ENCODE measurements at places on chromosomes 3 and 15.

DNA sequence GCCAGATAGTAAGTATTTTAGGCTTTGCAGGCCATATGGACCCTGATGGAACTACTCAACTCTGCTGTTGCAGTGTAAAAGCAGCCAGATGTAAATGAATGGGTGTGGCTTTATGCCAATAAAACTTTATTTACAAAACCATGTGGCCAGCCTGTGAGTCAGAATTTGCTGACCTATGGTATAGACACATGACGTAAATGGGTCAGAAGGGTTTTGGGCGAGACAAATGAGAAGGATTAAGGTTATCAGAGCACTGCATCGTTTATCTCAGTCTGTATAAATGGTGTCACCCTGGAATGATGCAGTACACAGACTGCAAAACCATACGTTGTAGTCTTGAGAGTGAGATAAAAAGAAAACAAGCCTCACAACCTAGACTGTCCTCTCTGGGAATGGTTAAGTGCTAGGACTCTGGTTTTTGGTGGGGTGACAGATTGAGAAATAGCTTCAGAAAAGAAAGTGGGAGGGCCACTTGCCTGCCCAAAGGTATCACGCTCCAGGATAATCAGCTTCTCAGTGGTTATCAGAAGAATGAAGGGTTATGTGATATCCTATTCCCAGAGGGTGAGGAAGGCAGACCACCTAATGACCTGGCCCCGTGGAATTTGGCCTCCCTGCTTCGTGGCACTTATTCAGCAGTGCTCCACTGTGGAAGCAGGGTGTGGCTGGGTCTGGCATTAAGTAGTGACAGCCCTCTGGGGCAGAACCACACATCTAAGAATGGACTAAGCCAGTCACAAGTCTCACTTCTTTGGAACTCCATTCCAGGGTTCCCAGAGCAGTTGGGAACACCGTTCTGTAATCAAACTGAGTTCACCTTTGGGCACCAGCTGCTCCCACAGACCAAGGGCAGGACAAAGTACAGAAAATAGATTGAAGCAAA is 46.1 kb downstream of the ABHD5 start:
- DNase-seq, result no peak

DNA sequence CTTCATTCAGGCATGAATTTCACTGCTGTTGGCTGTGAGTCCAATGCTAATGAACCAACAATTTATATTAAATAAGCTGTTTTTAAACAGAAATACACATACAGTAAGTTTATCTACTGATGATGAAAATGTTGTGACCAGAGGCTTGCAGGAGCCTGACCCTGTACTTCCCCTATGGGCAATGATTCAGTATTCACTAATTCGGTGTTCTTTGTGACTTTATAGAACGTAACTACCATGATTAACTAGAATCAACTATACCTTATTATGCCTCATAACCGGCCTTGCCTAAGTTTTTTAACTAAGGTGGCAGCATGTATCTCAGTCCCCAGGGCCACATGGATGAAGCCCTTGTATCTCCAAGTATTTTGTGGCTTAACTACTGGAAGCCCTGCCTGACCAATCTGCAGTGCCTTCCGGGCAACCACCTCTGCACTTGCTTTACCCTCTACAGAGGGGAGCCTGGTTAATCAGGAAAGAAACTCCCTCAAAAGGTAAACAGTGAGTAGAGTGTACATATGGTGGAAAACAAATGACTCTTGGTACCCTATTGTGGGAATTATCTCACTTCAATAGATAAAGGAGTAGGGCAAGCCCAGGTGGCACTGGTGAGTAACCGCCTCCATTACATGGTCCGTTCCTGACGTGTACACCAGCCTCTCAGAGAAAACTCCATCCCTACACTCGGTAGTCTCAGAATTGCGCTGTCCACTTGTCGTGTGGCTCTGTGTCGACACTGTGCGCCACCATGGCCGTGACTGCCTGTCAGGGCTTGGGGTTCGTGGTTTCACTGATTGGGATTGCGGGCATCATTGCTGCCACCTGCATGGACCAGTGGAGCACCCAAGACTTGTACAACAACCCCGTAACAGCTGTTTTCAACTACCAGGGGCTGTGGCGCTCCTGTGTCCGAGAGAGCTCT is 11.6 kb upstream of the CLDN18 start:
- DNase-seq, result no peak

DNA sequence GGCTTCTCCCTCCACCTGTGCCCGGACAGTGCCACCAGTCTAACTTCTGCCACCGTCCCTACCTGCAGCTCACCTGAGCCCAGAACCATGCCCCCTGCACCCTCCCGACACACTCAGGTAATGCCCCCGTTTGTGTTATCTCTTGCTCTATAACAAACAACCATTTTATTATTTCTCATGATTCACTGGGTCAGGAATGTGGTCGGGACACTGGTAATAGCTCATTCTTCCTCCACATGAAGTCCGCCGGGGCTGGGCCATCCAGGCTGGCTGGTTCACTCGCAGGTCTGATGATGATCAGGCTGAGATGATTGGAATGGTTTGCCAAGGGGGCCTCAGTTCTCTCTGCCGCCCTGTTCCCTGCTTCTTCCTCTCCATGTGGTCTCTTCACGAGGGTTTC is 20.3 kb upstream of the NR2E3 start:
- no peak for DNase-seq

GRCh38 chr15:22895465-22896190 is 57.2 kb downstream of the NIPA2 start:
- DNase-seq, result no peak

DNA sequence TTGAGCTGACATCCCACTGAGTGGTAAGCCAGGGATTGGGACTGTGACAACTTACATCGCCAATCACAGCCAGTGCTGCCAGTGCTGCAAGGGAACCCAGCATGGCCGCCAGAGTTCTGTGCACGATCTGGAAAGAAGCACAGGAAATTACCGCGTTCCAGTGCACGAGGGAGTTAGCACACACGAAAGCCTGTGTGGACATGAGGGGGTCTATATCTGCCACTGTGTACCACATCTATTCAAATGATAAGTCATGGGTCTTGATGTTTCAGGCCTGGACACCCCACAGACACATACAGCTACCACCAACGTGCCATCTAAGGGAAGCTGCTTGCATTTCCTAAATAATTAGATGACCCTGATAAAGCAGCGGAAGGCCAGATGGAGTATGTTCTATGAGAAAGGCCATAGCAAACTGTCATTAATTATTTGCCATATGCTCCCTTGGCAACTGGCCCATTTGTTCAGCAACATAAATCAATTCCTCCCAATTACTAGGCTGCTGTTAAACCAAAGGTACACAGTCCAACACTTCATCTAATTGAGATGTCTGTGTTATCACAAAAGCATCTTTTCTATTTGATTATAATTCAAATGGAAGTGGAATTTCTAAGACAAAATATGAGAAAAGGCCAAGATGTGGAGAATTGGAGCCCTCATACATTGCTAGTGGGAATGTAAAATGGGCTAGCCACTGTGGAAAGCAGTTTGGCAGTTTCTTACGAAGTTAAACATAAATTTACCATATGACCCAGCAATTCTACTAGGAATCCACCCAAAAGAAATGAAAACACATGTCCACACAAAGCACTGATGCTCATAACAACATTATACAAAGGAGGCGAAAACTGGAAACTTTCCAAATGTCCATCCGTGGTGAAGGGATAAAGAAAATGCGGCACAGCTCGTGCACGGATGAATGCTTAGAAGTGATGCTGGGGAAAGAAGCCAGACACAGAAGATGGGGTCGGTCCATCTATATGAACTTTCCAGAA is 108.3 kb downstream of the OCA2 start:
- DNase-seq, result no peak

- no peak for DNase-seq
Observed at GRCh38 chr3:150453353-150453752, 45.3 kb downstream of the TSC22D2 start.

- DNase-seq, result no peak
Observed at GRCh38 chr3:123340336-123340735, 108.6 kb downstream of the ADCY5 start.

GRCh38 chr15:57152133-57152532 is 224.2 kb upstream of the CGNL1 start:
- no peak for DNase-seq

DNA sequence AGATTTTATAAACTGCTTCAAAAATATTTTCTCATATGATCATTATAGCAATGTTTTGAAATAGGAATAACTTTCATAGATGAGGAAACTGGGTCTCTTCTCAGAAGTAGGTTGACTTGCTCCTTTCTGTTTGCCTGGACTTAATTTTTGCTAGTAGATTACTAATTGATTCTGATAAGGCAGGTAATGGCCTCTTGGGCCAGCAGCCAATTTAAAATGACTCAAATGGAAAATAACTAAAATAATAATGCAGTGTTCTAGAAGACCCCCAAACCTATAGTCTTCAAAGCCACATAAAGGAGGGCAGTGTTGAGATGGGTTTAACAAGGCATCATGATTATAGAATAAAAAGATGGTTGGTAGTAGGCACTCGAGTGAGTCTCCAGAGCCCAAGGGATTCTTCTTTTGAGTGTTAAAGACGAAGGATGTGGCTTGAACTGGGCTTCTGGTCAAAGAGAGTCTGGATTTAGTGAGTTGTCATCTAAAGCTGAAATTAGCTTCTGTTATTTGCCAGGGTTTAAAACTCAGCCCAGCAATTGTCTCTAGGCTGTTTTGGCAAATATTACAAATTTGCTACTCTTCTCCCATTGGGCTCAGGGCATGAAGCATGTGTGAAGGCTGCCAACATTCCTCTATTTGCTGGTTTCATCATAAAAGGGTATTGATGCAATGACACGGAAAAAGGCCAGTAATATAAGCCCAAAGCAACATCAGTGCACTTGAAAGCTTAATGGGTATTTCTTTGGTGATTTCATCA is 297.1 kb upstream of the MEIS2 start:
- DNase-seq, result no peak

DNA sequence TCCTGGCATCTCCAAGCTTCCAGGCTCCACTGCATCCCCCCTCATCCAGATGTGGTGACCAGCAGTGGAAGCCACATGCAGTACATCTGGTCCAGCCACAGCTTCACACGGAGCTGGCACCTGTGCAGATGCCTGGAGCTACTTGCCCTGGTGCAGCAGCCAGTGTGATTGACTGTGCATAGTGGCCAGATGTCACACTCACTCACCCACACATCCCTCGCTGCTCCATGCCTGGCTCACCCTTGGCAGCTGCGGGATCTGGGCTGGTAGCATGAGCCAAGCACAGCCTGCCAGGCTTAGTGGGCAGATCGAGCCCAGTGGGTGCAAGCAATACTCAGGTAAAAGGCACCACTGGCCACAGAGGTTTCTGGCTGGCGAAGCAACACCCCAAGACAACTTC is 398.0 kb upstream of the CNTN4 start:
- no peak for DNase-seq

DNA sequence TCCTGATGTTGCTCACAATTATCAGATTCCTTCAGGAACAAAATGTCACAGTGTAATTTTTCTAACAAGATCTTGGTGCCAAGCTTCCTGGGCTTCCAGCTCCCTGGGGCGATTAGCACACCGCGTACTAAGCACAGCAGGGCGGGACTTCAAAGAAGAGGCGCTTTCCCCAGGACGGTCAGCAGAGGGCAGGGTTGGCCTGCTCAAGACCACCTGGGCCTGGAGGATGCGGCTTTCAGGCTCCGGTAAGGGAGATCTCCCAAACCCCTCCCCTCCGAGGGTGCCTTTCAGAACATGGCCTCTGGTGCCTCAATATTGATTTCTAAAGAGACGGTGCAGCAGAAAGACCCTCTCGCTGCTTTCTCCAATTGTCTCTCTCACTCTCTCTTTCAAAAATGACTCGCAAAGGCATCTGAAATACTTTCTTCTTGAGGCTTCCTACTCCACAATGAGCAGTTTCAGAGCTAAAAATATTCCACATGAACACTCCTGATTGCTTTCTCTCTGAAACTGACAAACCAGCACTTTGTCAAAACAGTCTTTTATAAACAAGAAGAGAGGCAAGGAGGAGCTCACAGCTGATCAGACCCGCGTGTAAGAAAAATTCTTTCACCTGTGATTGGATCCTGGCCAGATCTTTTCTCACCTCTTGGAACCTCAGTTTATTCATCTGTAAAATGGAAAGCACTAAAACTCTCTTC is 154.0 kb downstream of the ADAMTS9 start:
- peak; percentile 73 for DNase-seq

- no peak for DNase-seq
Observed at GRCh38 chr15:99487337-99487730, 78.5 kb upstream of the MEF2A start.

DNA sequence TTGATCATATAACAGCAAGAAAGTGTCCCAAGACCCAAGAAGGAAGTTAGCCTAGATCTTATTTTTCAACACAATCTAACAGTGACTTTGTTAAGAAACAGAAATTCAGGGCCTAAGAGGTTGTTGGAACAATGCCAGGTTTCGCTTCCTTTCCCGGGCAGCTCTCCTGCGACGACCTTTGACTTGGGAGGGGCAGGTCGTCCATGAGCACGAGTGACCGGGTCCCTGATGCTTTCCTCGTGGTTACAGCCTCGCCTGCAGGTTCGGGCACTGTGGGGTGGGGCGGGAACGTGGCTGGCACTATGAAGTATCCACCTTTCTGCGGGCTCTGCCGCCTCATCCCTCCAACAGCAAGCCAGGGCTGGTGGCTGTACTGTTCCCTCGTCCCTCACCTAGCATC is 90.1 kb upstream of the RGMA start:
- no peak for DNase-seq

DNA sequence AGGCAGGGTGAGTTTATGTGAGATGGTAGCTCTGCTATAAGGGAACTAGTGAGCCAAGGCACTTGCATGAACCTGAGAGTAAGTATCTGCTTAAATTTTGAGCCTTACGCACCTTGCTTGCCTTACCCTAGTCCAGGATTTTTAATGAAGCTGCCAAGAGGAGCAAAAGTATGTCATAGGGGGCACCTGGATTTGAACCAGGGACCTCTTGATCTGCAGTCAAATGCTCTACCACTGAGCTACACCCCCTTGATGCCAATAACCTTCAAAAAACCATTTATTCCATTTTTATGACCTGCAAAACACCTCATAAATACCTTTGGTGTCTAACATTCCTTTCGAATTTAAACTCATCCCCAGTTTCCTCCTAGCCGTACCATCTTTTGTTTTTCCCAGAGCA is 88.3 kb upstream of the ACP3 start:
- no peak for DNase-seq

- DNase-seq, result no peak
Observed at GRCh38 chr3:115710799-115711198, 87.5 kb downstream of the GAP43 start.

DNA sequence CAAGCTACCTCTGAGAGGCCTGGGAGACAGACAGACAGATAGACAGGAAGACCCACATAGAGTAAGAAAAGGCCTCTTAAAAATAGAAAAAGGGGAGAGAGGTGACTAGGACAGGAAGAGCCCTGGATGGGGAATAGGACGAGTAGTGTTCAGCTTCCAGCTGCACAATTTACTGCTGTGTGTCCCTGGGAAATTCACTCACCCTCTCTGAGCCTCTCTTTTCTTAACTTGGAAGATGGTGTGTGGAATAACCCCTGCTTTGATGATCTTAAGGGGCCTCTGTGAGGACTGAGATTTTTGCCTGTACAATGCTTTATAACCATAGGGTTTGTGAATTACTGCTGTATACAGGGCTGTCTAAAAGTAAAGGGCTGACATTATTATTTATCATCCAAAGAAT is 37.5 kb downstream of the FEM1B start:
- no peak for DNase-seq
